Hair follicle dermal papilla cell (primary cell): ENCODE measurements at places on chromosomes 4 and X. TPM values are rescaled to one million over a fixed set of nuclear protein-coding genes. Genes with fewer than 3 reads are reported as not detected.

Gene SPP1
- total RNA-seq = 2.3 and 22.7 TPM in 2 replicates

Gene TLR2
- total RNA-seq = 1.1 and 2.6 TPM in 2 replicates

Gene CRMP1
- total RNA-seq = 0.12 and 0.16 TPM in 2 replicates

Gene GSPT2
- 7.2 and 7.6 TPM in 2 replicates for total RNA-seq

Gene PSAPL1
- total RNA-seq = not detected in 2 replicates

Gene HSFX4
- total RNA-seq = not detected in 2 replicates

Gene SLC26A1
- total RNA-seq = 0.16 and 0.36 TPM in 2 replicates

Gene CLDN34
- total RNA-seq = not detected in 2 replicates

Gene QRFPR
- total RNA-seq = not detected in 2 replicates

Gene HOPX
- total RNA-seq = not detected in 2 replicates

Gene CT83
- not detected in 2 replicates for total RNA-seq

Gene LRRC66
- 0.36 and 0.49 TPM in 2 replicates for total RNA-seq

Gene WAS
- total RNA-seq = 0.36 TPM in 1 of 2 replicates, not detected in the other

Gene ZNF711
- 1.1 and 1.9 TPM in 2 replicates for total RNA-seq

Gene PDE5A
- total RNA-seq = 9.0 and 13.1 TPM in 2 replicates

Gene CT45A3
- not detected in 2 replicates for total RNA-seq

Gene RBM47
- total RNA-seq = 2.2 and 4.5 TPM in 2 replicates

Gene C4orf51
- not detected in 2 replicates for total RNA-seq

Gene SMIM10
- 2.8 and 3.6 TPM in 2 replicates for total RNA-seq

Gene PPEF2
- total RNA-seq = not detected in 2 replicates

Gene TCEAL6
- total RNA-seq = not detected in 2 replicates

Gene ADH7
- total RNA-seq = 0.24 and 2.1 TPM in 2 replicates

Gene CHRDL1
- 0.49 and 1.6 TPM in 2 replicates for total RNA-seq

Gene BEX1
- total RNA-seq = 0.61 and 1.8 TPM in 2 replicates

Gene ATP1B4
- total RNA-seq = not detected in 2 replicates
